ENCODE measurements at places on chromosomes 7 and 10.

GRCh38 chr7:2384354-2385243 lies 18.8 kb upstream of the CHST12 start:
- no peak for DNase-seq

DNA sequence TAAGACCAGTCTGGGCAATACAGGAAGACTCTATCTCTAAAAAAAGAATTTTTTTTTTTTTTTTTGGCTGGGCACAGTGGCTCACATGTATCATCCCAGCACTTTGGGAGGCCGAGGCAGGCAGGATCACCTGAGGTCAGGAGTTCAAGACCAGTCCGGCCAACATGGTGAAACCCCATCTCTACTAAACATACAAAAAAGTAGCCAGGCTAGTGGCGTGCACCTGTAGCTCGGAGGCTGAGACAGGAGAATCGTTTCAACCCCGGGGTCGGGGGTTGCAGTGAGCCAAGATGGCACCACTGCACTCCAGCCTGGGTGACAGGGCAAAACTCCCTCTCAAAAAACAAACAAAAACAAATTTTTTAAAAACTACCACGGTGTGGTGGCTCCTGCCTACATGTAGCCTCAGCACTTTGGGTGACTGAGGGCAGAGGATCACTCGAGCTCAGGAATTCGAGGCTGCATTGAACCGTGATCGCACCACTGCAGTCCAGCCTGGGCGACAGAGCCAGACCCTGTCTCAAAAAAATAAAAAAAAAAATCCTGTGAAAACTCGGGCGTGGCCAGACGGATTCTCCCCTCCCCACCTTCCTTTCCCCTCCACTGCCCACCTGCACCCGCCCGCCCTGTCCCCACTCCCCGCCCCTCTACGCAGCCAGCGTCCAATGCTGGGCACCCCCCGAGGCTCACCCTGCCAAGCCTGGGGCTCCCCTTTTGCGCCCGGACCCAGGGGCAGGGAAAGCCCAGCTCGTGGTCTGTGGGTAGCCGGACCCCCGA lies 745 bp upstream of the ORAI2 start:
- no peak for DNase-seq

- no peak for DNase-seq
Observed at GRCh38 chr10:86506062-86506461, 15.5 kb downstream of the WAPL start.

- no peak for DNase-seq
Observed at GRCh38 chr10:104563548-104563947, 77.5 kb upstream of the SORCS3 start.

GRCh38 chr7:79298145-79298760 lies 155.2 kb downstream of the MAGI2 start:
- DNase-seq, result no peak

GRCh38 chr10:61452151-61452651 lies 980 bp downstream of the TMEM26 start:
- DNase-seq, result no peak

GRCh38 chr7:108497082-108497725 lies 28.7 kb downstream of the PNPLA8 start:
- DNase-seq, result peak; percentile 9

GRCh38 chr7:94250124-94250523 lies 144.6 kb upstream of the COL1A2 start:
- no peak for DNase-seq

DNA sequence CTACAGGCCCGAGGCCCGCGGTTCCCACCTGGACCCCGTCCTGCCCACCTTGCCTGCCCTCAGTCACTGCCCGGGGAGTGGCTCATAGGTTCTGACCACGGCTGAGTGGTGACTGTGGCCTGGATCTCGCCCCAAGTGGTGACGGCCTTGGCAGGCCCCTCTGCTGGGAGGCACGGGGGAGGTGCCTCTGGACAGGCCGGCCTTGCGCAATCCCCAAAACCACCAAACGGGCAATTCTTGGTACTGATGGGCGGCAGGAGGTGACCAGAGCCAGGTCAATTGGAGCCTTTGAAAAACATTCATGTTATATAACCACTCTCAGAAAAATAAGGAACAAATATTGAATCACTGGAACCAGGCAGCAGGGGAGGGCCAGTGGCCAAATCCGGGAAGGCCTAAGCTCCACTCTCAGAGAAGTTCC lies 83.4 kb downstream of the PRKAG2 start:
- DNase-seq, result no peak

GRCh38 chr10:88254091-88254490 lies 329.0 kb downstream of the RNLS start:
- peak; percentile 71 for DNase-seq

DNA sequence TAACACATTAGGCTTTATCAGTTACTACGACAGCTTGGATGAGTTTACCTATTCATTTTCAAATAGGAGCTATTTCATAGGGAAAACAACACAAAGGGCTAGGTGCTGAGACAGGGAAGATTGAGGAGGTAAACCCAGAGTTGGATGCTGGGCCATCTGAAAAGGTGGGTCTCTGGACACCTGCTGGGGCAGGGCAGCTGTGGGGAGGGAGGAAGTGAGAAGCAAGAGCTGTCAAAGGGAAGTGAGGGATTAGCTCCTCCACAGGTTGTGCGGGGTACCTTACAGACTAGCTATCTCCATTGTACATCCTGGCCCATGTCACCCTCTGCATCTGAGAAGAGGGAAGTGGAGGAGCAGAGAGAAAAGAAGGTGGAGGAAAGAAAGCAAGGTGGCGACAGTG lies 48.9 kb downstream of the BLNK start:
- no peak for DNase-seq

- no peak for DNase-seq
Observed at GRCh38 chr7:30511973-30512662, 7.5 kb upstream of the GGCT start.

DNA sequence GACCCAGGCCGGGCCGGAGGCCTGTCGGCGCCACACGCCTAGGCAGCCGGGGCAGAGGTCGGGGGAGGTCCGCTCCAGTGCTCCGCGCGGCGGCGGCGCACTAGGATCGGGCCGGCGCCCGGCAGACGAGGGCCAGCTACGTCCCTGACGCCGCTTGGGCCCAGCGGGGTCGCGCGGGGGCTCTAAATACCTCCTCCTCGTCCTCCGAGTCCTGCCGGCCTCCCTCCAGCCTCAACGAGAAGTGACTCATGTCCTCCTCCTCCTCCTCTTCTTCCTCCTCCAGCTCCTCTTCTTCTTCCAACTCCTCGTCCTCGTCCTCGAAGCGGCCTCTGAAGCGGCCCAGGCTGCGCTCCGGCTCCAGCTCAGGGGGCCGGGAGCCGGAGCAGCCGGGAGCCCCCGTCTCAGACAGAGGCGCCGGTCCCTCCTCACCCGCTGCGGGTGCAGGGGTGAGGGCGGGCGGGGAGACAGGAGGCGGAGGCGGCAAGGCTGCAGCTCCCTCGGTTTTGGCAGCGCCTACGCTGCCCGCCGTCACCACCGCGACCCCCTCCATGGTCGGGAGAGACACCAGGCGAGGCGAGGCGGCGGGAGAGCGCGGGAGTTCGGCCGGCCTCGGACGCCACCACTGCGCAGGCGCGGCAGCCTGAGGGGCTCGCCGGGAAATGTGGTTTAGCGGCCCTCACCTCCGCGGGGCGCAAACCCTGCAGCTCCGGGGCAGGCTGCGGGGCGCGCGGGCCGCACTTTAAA lies at the start of gene PCGF6:
PCGF6 (minus strand) TSS at position 624 of the 744 bp plus-strand sequence; CDS start at position 550, 74 bp downstream.
- peak; percentile 60 for DNase-seq

GRCh38 chr7:115008465-115009114 lies 86.7 kb downstream of the MDFIC start:
- no peak for DNase-seq

DNA sequence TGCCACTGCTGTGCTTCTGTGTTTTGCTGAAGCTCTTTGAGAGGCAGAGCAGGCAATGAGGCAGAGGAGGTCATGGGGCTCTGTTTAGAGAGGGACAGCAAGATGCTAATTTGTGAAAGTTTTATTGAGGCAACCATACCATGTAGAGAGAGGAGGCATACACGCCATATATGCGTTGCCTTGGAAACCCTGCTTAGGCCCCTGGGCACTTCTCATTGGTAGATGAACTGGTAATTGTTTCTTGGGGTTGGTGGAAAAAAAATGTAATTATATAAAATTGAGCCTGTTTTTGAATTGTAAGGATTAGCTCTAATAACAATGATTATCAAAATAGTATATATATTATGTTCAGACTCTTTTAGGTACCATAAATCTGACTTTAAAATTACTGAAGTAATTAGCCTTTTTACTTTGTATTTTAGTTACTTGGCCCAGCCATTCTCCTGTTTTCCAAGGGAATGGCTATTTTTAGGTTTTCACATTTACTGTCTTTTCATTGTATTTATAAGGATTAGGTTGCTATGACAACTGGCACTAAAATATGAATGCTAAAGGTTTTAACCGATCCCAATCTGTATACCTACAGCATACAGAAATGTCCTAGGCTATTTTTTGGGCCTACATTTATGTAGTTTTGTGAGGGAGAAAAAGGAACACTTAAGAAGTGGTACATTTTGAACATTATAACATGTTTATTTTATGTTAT lies 52.4 kb downstream of the BZW2 start:
- no peak for DNase-seq

DNA sequence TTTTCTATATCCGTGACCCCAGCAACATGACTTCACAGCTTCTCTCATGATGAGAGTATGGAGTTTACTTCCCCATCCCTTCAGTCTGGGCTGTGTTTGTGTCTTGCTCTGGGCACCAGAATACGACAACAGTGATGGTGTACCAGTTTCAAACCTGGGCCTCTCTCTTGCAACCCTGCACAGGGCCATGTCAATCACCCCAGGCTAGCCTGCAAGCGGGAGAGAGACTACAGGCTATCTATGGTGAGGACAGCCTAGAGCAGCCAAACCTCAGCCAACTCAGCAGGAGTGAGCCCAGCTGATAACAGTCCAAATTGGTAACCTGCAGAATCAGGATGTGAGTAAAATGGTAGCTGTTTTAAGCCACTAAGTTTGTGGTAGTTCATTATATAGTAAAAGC lies 235.8 kb downstream of the CHCHD3 start:
- DNase-seq, result no peak

GRCh38 chr10:30309403-30309802 lies 39.7 kb downstream of the MTPAP start:
- DNase-seq, result no peak

- no peak for DNase-seq
Observed at GRCh38 chr7:66152371-66153191, 37.9 kb downstream of the CRCP start.

DNA sequence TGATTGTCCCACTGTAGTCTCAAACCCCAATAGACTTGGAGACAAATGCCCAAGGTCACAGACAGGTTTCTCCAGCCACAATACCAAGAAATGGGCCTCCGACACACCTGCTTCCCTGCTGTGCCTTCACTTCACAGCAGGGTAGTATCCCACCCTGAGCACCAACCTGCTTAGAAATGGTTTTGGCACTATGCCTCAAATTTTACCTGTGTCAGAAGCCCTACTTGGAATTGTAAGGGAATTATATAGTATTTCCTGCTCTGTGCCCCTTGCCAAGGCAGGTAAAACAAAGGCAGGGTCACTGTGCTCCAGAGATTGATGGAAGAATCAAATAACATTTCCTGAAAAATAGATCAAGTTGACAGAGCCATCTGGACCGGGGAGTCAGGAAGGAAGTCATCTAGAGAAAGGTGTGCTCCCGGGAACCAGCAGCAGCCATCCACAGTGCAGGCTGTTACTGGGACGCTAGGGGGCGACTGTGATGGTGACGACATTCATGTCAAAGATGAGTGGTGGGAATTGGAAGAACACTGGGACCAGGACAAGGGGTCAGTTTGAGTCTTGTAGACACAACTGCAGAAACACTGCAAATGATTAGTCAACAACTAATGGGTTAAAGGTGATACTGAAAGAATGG lies 117.8 kb upstream of the AKR1E2 start:
- DNase-seq, result no peak

GRCh38 chr7:23530405-23530804 lies 1.4 kb downstream of the TRA2A start:
- DNase-seq, result no peak

DNA sequence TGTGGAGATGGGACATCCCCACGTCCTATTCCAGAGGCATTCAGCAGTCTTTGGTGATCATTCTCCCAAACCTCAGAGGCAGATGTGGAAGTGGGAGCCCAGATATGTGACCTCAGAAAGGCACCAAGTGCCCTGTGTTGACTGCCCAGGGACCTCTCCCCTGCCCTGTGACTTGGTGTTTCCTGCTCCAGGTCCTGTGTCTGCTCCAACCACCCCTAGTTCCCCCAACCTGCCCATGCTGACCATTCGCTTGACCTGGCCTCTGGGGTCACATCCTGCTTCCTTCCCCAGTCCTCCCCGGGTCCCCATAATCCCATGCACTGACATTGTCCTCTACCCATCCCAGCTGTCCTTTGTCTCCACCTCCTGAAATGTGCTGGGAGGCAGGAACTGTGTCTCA lies 7.6 kb downstream of the CYP26A1 start:
- no peak for DNase-seq

- no peak for DNase-seq
Observed at GRCh38 chr10:28540145-28540544, 7.2 kb downstream of the WAC start.

- no peak for DNase-seq
Observed at GRCh38 chr7:137298464-137298794, 45.1 kb downstream of the PTN start.

DNA sequence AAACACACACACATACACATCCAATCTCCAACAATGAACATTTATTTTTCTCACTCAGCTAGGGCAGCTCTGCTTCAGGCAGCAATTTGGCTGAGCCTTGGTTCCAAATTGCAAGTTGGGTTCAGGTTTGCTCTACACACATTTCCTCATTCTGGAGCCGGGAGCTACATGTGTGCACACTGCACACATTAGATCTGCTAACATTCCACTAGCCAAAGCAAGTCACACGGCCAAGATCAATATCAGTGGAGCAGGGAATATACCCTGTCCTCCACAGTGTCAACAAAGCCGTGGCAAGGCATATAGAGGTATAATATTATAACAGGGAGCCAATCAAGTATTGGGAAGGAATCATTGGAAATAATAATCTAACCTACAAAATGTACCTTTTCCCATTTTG lies 57.5 kb upstream of the PPP1R3C start:
- DNase-seq, result no peak

DNA sequence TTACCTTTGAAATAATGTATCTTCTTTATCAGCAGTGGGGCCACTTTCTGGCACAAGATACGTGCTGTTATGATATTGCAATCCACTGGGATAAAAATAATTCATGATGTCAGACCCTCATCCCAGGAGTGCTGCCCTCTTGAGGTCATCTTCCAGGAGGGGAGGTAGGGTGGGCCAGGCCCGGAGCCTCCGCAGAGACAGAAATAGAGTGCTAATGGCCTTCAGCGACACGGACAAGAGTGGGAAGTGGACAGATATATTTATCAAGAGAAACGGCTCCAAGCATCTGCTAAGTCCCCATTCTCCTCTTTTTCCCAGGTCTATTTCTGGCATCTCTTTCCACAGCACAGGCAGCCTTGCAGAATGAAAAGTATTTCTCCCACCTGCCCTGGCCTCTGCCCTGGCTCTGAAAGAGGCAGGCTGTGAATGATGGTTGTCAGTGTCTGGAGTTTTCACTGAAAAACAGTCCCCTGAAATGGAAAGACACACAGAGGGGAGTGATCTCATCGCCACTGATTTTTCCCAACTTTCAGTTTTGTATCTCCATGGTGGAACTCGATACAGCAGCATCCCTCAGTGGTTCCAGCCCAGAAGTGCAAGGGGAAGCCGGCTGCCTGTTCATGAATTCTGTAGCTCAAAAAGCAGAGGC lies 251.7 kb upstream of the MYO3A start:
- DNase-seq, result peak; percentile 19

- no peak for DNase-seq
Observed at GRCh38 chr10:1597370-1598146, 139.8 kb downstream of the ADARB2 start.

GRCh38 chr10:48232717-48233447 lies 41.6 kb downstream of the FRMPD2 start:
- no peak for DNase-seq
